Fibroblast of the aortic adventitia (primary cell): ENCODE measurements at places on chromosomes 6 and 20.

DNA sequence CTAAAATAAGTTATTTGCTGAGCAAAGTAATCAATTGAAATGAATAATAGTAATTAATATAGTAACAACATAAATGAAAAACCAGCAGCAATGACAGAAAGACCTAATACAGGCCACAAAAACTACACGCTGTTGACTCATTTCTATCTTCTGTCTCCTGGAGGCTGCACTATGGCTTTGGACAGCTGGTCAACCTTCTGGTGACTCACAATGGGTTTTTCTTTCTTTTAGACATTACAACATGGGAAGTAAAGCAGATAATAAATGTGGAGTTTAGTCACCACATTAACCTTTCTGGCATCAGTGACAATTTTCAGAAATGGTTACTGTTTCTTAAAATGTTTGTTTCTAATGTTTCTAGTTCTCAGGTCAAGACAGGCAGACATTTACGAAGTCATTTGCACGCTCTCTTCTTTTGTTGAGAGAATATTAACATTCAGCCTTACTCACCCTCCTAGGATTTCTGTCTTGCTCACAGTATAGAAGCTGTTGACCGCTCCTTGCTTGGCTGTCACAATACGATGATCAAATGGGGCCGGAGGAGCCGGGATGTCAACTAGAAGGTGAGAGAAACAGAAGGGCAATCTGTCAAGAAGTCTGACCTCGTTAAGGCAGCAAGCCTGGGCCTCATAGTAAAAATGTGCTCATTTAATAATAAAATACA, 62.2 kb downstream of the MYLK4 start:
- peak; percentile 86 for DNase-seq

- no peak for DNase-seq
Observed at GRCh38 chr6:169939554-169940164, 188.2 kb downstream of the ERMARD start.

DNA sequence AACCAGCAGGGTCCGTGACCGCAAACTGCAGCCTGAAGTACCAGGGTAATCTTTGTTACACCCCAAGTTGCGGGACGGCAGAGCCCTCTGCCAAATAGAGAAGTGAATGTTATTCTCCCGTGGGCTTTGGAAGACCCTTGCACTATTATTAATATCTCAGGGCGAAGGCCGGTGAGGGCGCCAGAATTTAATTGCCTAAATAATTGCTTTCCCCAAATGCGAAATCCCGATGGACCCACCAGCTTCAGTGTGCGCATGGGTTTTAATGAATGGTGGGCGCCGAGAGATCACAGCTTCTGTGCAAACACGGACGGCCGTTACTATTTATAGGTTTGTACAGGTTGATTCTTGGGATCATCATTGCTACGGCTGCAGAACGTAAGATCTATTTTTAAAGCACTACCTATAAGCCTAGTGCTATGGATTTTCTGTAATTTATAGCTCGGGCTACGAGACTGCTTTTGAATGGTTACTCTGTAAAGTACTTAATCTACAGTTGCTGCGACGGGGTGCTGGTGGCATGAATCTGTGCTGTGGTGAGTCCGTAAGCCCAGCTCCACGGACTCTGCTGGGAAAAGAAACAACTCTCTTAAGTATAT, 15.2 kb upstream of the PHACTR3 start:
- no peak for DNase-seq

GRCh38 chr6:129923530-129924250, 62.6 kb upstream of the TMEM244 start:
- peak; percentile 37 for DNase-seq

- peak; percentile 44 for DNase-seq
Observed at GRCh38 chr6:54646069-54646950, 200.3 kb upstream of the FAM83B start.

- no peak for DNase-seq
Observed at GRCh38 chr6:143828572-143828971, 14.6 kb upstream of the LTV1 start.

DNA sequence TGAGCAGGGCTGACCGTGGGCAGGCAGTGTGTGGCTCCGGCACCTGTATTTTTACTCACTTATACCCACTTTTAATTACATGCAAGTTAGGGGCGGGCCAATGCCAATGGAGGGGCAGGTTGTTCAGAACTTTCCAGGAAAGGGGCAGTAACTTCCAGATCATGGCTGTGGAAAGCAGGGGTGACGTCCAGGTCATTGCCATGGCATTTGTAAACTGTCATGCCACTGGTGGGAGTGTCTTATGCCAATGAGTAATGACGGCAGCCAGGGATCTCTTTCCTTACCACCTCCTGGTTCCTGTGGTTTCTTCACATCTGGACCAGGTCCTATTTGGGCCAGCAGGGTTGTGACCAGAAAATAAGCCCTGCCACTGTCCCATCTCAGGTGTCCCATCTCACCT, 258.7 kb downstream of the THBS2 start:
- no peak for DNase-seq

GRCh38 chr6:4280707-4281106, 145.3 kb upstream of the ECI2 start:
- DNase-seq, result peak; percentile 86

- peak; percentile 58 for DNase-seq
Observed at GRCh38 chr6:87789198-87789899, 87.3 kb upstream of the AKIRIN2 start.

DNA sequence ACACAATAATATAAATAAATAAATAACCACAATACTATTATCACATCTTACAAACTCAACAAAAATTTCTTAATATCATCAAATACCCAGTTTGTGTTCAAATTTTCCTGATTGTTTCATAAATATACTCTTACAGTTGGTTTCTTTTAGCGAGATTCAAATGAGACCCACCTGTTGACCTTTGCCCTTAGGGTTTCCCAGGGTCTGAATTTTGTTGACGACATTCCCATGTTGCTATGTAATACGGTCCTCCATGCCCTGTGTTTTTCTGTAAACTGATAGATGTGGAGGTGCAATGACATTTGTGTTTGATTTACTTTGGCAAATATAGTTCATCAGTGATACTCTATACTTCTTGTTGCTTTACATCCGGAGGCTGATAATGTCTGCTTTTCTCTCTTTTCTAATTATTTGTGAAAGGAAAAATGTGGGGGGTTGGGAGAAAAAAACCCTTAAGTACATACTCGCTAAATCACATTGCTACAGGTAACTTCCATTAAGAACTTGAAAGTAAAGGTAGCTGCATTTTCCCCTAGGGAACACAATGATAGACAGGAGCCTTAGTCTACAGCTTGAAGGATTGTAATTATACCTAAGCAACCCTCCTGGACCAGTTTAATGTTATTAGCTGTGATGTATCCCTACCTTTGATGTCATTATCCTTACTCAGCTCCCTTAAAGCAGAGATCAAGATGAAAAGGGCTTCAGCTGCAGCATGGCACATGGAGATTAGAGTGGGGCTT, 6.6 kb downstream of the MOG start:
- no peak for DNase-seq

GRCh38 chr6:10393544-10394225, 21.2 kb downstream of the TFAP2A start:
- no peak for DNase-seq

GRCh38 chr6:161463071-161463470, 189.2 kb upstream of the AGPAT4 start:
- no peak for DNase-seq

GRCh38 chr6:114271405-114271804, 71.4 kb downstream of the HS3ST5 start:
- DNase-seq, result no peak

GRCh38 chr6:45416700-45417099, 39.0 kb upstream of the SUPT3H start:
- no peak for DNase-seq

DNA sequence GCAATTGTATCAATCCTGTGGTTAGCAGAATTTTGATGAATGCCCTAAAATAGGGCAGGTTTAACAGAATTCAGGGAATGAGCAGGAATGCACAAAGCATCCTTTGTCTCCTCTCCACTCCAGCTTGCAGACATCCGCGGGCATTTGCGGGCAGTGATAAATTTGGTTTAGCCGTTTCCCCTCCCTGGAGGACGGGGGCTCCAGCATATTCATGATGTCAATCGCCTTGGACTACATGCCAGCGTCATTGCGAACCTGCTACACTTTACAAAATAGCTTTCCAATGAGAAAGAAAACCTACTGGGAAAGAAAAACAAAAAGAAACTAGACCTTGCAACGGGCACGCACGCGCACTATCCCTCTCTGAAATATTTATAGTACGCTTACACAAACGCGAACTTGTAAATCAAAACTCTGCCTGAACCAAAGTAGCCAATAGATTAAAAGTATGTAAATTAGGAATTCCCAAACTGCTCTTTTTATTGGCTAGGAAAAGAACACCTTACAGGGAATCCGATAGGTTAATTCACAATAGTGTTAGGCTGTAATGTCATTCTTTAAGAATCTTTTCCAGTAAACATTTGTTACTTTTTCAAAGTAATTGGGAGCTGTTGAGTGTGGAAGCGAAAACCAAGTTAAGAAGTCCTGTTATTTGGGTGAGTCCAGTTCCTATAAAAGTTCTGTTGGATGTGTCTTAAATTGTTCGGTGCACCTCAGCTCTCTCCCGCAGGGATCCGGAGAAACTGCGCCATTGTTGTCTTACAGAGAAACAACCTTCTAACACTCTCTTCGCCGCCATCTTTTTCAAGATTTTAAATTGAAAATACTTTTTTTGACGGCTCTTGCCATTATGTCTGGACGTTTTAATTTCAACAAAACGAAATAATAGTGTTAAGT, 136.7 kb downstream of the HFE start:
- peak; percentile 97 for DNase-seq

GRCh38 chr20:14386726-14387125, 49.3 kb upstream of the FLRT3 start:
- DNase-seq, result no peak

- DNase-seq, result peak; percentile 92
Observed at GRCh38 chr6:134373282-134373922, 55.5 kb upstream of the SGK1 start.

DNA sequence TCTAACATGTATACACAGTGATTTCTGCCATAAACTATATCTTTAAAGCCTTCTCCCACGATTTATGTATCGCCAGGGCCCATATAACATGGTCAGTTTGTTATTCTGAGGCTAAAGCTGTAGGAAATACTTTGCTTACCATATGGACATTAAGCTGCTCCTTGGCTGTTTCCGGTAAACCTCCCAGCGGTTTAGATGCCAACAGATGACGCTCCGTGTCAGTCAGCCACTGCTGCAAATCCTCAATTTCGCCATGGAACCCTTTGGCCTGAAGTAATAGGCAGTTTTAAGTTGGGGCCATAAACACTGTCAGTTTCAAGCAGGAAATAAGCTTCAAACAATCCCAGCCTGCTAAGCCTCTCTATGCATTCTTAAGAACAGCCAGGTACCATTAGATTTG, 145.4 kb downstream of the DST start:
- no peak for DNase-seq

GRCh38 chr6:11096109-11096508, 2.5 kb downstream of the SMIM13 start:
- DNase-seq, result peak; percentile 50

DNA sequence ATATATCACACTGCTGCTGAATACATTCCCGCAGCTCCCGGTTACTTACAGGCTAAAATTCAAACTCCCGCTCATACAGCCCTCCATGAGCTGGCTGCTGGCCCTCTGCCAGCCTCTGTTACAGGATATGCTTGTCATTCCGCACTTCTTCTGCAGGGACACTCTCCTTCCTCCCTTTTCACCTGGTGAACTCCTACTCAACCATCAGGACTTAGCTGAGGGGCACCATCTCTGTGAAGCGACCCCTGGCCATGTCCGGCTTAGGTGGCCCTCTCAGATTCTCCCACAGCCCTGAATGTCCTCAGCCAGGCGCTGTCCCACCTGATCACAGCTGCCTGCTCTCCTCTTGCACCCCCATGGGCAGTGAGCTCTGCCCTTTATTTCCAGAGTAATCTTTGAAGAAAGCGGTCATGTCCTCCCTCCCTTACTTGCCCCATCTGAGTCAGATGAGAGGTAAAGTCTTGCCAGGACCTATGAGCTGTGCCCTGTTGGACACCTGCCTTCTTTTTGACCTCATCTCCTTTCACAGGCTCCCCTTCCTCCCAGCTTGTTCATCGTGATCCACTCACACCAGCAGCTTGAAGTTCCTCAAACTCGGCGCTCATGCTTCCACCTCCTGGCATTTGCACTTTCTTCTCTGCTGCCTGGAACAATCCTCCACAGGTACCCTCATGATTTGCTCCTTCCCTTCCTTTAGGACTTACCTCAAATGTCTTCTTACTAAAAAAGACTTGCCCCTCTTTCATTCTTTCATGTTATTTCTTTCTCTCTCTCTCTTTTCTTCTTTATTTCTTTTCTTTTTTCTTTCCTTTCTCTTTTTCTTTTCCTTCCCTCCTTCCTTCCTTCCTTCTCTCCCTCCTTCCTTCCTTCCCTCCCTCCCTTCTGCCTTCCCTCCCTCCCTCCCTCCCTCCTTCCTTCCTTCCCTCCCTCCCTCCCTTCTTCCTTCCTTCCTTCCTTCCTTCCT, 5.6 kb downstream of the CYP24A1 start:
- no peak for DNase-seq

GRCh38 chr6:127606131-127606562, 29.2 kb downstream of the C6orf58 start:
- peak; percentile 54 for DNase-seq
